Stimulated activated CD8-positive, alpha-beta memory T cell treated with anti-CD3 and anti-CD28 coated beads, Interleukin-15, amount 100 ng/mL, for 4 hours (primary cell): ENCODE measurements at places on chromosomes 16 and 17.

- no peak for DNase-seq
Measured at GRCh38 chr16:63787014-63787413, 1334.8 kb downstream of the CDH11 start.

- DNase-seq: no peak
Measured at GRCh38 chr17:57478478-57479250, 222.3 kb downstream of the MSI2 start.

- peak; percentile 86 for DNase-seq
Measured at GRCh38 chr17:75516255-75516618, at the start of gene TSEN54. TSEN54 (plus strand) TSS chr17:75516528; CDS start chr17:75516561, 33 bp downstream.

GRCh38 chr17:21291862-21292261 is 7.4 kb downstream of the MAP2K3 start:
- no peak for DNase-seq

DNA sequence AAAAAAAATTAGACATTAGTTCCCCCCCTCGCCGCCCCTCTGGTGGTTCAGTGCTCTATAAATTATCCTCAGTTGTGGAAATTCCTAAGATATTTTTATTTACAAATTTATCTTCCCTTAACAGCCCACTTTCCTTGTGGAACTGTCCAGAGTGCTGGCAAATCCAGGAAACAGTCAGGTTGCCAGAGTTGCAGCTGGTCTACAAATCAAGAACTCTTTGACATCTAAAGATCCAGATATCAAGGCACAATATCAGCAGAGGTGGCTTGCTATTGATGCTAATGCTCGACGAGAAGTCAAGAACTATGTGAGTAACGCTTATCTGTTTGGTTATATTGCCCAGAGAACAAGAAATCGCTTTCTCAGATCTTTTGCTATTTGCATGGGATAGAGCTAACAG is 2.9 kb downstream of the KPNB1 start:
- DNase-seq: no peak

DNA sequence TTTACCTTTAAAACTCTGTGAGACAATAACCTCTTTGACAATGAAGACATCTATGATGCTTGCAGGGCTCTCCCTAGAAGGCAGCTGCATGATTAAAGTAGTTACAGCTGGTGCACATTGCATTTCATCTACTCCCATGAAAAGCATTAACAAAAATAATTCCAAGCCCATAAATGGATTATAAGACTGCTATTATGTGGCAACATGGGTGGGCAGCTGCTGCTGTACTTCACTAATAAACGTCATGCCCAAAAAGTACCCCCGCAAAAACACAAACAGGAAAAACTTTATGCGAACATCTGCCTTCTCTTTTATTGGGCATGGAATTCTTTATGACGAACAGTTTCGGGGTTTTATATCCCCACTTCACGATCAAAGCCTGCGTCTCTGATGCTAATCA is 224.9 kb downstream of the CA10 start:
- no peak for DNase-seq

DNA sequence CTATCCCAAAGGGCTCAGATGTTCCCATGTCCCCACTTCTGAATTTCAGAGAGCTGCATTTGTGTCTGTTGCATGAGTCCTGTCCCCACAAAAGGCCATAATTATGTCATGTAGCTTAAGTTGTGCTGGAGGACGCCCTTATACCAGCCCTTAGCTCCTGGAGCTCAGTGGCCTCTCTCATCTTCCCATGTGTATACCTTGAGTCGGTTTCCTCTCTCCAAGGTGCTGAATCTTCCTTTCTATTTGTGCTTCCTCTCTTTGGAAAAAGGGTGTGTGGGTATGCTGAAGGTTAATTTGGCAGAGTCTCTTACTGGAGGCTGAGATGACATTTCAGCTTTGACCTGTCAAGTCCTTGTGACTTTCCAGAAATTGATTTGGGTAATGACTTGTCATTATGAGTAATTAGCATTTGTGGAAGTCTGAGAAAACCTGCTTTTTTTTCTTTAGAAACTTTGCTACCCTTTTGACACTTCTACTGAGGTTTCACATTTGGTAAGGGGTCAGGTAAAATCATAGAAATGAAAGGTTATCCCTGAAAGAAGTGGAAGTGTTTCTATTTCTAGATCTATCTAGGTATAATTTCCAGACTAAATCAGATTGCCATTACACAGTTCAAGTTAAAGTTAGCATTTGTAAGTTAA is 185.4 kb downstream of the ABCC12 start:
- DNase-seq: no peak

DNA sequence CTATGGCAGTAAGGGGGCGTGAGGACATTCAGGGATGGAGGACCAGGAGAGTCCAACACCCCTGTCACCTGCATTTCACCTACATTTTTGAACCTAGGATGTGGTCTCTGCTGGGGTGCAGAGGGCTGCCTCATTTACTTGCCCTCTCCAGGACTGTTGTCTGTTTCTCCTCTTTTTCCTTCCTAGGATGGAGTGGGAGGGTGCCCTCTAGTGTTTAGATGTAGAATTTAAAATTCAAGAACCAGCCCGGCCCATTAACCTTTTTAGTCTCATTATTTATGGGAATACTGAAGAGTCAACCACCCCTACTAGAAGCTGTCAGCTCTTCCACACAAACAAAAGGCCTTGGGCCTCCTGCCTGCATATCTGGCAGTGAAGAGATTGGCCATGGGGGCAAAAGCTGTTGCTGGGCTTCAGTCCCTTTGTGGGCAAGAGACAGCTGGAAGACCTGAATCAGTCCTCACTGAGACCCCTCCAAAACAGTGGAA is 2.5 kb upstream of the STARD3 start:
- DNase-seq: no peak

DNA sequence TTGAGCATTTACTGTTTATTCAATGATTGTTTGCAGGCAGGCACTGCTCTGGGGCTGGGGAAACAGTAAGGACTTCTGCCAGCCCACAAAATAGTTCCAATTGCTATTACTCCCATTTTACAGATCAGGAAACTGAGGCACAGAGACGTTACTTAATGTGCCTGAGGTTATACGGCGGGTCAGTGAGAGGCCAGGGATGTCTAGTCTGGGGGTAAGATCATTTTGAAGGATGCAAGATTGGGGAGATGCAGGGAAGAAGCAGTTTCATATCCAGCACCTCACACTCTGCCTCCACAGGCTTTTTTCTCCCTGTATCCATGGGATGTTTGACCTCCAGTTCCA is 46.5 kb downstream of the ABAT start:
- no peak for DNase-seq
